ENCODE measurements at places on chromosomes 16 and 17. TPM values are rescaled to one million over a fixed set of nuclear protein-coding genes. Genes with fewer than 3 reads are reported as not detected.

Gene PRKCA
- 17.6 TPM for total RNA-seq

Gene HSD11B2
- total RNA-seq = not detected

Gene CD300LB
- total RNA-seq = not detected

Gene ATAD5
- total RNA-seq = 11.0 TPM

Gene FNDC8
- not detected for total RNA-seq

Gene ARL17B
- total RNA-seq = 4.1 TPM

Gene SDK2
- 0.33 TPM for total RNA-seq

Gene TBC1D26
- not detected for total RNA-seq

Gene HS3ST6
- total RNA-seq = not detected

GRCh38 chr17:8175795-8176196 is 384 bp downstream of the TMEM107 start:
- no peak for DNase-seq

DNA sequence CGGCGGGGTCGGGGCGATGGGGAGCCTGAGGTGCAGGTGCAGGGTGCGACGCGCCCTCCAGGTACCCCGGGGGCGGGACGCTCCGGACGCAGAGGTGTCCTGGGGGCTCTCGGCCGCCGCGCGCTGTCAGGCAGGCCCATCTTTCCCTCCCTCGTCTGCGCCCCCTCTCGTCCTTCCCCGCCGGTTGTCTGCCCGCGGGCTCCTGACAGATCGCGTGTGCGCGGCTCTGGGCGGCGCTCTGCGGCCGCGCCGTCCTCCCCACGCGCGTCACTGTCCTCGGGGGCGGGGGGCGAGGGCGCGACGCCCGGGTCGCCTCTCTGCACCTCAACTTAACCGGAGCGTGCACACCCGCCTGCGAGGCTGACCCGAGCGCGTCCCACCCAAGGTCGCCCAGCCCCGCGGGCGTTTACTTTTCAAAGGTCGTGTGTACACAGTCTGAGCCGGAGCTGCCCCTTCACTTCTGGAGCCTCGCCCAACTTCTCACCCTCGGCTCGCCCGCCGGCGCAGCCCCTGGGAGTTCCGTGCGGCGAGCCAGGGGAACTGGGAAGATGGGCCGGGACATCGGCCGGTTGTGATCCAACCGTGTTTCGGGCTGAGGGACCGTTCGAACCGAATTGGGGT is 512 bp downstream of the AKAP1 start:
- peak; percentile 45 for DNase-seq

DNA sequence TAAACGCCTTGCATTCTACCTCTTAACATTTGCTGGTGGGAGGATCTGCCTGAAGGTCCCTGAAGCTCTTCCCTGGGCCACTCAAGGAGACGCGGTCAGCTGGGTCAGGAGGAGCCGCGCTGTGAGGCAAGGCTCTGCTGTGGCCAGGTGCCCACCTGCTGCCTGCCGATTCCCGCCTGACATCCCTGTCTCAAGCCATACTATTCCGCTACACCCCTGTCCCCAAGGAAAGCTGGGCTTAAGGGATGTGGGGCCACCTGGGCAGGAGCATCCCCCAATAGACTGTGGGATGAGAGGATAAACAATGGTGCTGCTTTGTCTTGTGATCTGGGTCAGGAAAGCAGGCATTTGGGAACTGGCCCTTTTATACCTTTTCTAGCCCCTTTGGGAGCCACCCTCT is 5.1 kb downstream of the TPPP3 start:
- DNase-seq = no peak

- no peak for DNase-seq
These were observed 130.9 kb downstream of the ZFHX3 start for GRCh38 chr16:72917051-72917450.

DNA sequence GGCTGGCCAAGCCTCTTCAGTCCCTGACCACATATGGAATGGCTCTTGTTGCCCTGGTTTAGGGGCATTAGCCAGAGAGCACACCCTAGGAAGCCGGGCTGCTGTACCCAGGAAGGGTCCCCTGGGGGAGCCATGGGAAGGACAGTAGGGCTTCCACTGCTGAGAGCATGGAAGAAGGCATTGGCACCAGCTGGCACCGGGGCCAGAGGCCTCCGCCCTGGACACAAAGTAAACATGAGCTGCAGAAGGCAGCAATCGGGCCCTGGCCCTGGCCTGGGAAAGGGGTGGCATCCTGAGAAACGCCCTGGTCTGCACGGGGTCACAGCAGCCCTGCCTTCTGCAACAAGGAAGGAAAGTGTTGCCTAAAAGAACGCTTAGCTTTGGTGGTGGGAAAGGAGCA is 49.4 kb downstream of the VAC14 start:
- no peak for DNase-seq

DNA sequence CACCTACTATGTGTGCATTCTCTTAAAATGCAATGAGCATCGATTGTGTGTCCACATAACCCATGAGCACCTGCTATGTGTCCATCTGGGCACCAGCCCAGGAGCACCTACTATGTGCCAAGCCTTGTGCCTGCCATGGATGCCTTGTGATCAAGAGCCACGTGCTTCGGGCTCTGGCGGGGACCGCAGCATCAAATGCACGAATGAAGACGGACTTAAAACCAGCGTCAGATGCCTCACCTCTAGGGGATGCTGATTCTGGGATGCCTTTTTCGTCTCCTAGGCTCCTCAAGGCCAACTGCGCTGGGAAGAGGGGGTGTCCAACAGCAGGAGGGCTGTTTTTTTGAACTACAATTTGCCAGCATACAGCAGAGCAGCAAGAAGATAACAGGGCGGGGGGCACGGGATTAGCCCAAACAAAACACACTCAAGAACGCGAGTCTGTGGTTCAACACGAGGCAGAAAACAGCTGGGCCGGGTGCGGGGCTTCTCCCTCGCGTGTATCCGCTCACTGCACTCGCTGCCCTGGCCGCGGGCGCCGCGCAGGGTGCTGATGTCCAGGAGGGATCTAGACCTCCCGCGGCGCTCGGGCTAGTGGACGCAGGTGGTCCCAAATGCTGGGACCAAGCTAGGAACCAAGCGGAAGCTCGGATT is 1.2 kb upstream of the GLIS2 start:
- peak; percentile 61 for DNase-seq

- no peak for DNase-seq
These were observed 6.6 kb downstream of the NARF start for GRCh38 chr17:82465023-82465603.

DNA sequence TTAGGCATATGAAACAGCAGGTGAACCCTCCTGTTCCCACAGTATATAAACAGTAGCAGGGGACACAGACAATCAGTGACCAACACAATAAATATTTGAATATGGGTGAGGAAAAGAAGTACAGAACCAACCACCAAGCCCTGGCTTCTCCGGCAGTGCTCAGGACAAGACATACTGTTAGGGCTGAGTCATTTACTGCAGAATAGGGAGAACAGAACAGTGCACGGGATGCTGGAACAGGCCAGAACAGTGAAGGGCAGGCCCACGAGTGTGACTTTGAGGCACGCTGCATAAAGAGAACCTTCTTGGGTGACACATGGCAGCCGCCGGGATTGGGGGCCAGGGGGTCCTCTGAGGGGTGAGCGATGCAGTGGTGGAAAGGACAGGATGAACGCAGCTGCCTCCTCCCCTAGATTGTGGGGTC is 160.4 kb downstream of the CMIP start:
- DNase-seq = peak; percentile 49

DNA sequence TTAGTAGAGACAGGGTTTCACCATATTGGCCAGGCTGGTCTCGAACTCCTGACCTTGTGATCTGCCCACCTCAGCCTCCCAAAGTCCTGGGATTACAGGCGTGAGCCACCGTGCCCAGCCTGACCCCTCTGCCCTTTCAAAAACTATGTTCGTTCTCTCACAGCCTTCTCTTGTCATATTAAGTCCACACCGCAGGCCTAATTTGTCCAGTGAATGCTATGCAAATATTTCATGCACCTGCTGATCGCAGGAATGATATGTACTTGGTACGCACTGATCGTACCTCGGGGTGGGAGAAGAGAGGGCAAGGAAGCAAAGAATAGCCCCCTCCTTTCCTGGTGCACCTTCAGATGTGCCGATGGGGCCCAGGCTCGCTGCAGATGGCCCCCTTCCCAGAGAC is 3.0 kb upstream of the BIRC5 start:
- no peak for DNase-seq

DNA sequence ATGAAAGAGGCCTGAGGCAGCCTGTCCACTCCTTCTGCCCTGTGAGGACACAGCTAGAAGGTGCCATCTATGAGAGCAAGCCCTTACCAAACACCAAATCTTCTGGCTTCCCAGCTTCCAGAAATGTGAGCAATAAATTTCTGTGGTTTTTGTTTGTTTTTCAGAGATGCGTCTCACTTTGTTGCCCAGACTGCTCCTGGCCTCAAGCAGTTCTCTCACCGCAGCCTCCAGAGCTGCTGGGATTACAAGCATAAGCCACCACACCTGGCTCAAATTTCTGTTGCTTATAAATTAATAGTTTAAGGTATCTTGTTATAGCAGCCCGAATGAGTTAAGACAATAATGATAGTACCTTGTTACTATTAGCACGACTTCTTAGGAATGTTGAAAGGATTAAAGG is 12.5 kb upstream of the SLC16A11 start:
- DNase-seq = peak; percentile 62

- no peak for DNase-seq
These were observed 1.8 kb downstream of the KIFC3 start for GRCh38 chr16:57800200-57801097.

- DNase-seq = no peak
These were observed 11.8 kb downstream of the CYB5B start for GRCh38 chr16:69435977-69436820.

DNA sequence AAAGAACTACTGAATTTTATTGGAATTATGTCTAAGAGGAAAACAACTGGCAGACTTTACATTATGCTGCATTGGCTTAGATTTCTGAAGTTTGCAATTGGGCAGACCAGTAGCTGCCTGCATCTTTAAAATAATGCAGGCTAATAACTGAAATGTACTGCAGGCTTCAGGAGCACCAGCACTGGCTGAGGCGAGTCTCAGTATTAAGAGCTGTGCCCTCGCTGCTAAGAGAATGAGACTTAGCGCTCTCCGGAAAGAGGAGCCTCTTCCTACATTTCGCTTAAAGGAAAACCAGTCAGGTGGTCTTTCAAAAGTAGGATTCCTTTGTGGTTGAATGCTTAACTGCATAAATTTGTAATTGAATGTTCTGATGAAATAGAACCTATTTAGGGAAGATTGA is 885 bp downstream of the CNTNAP4 start:
- no peak for DNase-seq

DNA sequence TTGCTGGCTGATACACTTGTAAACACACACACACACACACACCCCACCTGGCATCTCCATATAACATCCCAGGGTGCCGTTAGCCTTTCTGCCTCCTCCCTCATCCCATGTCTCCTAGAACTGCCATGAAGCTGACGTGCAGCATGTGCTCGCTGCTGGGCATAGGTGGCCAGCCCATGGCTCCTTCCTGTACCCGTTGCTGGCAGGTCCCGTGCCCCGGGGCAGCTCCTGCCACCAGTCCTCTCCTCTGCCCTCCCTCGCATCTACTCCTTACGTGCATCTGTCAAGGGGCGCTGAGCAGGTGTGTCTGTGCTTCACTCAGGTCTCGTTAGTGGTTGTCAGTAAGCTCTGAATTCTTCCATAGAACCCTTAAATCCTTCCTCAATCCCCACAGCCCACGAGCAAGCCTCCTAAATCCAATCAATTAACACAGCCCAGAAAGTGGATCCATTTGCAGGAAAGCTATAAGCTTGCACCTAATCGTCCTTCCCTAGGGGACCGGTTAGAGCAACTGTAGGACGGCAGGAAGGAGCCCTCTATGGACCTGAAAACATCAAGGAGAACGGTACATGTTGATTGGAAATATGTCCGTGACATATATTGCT is 218.1 kb upstream of the FOXF1 start:
- no peak for DNase-seq

DNA sequence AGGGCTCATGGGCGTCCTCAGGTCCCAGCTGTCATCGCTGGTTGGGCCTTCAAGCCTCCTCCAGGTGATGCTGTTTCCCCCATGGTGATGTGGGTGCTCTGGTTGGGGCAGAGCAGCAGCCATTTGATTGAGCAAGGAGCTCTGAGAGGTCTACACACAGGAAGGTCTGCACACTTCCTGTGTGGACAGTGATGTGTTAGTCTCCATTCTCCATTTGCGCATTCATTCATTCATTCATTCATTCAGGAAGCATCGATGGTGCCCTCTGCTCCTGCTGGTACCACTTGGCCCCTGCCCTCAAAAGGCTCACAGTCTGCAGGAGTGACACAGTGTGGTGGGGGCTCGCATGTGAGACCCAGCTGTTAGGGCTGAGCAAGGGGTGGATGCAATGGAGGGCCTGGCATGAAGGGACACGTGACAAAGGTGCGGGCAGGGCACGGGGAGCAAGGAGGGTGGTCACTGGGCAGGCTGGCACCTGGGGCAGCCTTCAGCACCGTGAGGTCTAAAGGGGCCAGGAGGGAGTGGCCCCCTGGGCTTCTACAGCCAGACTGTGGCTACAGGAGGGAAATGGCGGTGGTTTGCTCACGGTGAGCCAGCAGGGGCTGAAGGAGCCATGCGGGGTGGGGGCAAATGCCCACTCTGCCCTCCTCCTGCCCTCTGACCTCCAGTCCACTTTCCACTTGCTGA is 1.5 kb downstream of the ADGRG3 start:
- DNase-seq = no peak

- peak; percentile 29 for DNase-seq
These were observed 93.3 kb downstream of the MYO1D start for GRCh38 chr17:32783602-32784001.

GRCh38 chr17:40104594-40105486 is 4.5 kb upstream of the NR1D1 start:
- no peak for DNase-seq

- DNase-seq = peak; percentile 24
These were observed 167.1 kb downstream of the CCDC182 start for GRCh38 chr17:57577751-57578607.

DNA sequence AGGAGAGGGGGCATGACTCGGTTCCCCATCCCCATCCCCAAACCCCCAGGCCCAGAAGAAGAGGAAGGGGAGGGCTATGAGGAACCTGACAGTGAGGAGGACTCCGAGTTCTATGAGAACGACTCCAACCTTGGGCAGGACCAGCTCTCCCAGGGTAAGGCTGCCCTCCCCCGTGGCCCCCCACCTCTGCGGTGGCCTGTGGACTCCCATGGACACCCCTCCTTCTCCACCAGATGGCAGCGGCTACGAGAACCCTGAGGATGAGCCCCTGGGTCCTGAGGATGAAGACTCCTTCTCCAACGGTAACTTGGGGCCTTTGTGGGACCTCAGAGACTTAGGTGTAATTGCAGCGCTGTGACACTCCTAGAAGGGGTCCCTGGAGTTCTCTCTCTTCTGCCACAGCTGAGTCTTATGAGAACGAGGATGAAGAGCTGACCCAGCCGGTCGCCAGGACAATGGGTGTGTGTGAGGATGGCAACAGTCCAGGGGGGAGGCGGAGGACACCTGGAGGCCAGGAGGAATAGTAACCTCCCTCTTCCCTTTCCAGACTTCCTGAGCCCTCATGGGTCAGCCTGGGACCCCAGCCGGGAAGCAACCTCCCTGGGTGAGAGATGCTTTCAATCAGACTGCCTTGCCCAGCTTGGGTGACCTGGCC is 5.6 kb downstream of the CD19 start:
- DNase-seq = no peak
